ENCODE measurements at places on chromosomes 11 and 22.

GRCh38 chr11:66426314-66426713 is 5.5 kb downstream of the NPAS4 start:
- DNase-seq = no peak

DNA sequence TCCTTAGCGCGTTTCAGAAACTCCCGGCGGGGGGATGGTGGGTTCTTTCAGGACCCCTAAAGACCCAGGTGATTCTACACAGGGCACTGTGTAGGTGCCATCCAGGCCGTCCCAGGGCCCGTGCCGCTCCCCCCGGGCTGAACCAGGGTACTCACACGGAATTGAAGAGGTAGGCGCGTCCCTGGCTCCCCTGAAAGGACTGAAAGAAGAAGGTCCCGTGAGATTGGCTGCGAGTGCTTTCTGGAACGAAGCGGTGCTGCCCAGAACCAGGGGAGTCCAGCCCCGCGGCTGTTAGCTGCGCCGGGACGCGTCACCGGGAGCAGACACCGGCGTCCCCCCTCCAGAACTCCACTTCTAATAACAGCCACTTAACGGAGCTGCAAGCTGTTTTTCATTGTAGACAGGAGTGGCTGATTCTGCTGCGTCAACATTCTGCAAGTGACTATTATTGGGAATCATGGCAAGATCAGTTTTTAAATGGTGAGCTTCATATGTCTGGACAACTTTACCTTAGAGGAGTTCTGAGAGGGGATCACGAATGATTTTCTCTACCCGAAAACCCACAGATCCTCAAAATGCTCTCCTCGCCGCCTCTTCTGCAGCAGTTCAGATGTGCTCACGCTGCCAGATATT is 31.8 kb downstream of the YPEL1 start:
- no peak for DNase-seq

DNA sequence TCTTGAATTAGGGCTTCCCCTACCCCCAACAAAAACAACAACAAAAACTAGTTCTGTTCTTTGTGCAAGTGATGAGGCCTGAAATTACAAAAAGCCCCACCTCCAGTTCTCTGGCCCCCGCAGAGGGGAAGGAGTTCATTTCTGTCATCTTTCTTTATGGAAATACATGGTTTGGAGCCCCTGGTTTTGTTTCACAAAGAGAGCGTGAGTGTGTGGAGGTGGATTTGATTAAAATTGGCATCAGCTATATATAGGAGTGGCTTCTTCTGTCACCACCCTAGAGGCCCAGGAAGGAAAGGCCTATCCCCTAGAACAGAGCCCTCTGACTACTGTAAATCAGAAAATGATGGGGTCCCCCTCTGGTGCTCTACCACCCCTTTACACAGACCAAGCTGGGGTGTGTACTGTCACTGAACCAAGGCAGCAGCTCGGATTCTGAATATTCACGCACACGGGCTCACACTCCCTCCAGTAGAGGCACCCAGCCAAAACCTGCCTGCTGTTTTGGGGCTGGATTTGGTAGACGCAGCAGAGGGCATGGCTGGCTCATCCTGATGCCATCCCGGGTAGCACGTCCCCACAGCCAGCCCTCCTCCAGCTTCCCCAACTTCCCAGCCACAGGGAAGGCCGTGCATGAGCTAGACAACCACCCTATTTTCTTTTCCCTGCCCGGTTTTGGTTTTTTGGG is 19.4 kb downstream of the RCOR2 start:
- no peak for DNase-seq

DNA sequence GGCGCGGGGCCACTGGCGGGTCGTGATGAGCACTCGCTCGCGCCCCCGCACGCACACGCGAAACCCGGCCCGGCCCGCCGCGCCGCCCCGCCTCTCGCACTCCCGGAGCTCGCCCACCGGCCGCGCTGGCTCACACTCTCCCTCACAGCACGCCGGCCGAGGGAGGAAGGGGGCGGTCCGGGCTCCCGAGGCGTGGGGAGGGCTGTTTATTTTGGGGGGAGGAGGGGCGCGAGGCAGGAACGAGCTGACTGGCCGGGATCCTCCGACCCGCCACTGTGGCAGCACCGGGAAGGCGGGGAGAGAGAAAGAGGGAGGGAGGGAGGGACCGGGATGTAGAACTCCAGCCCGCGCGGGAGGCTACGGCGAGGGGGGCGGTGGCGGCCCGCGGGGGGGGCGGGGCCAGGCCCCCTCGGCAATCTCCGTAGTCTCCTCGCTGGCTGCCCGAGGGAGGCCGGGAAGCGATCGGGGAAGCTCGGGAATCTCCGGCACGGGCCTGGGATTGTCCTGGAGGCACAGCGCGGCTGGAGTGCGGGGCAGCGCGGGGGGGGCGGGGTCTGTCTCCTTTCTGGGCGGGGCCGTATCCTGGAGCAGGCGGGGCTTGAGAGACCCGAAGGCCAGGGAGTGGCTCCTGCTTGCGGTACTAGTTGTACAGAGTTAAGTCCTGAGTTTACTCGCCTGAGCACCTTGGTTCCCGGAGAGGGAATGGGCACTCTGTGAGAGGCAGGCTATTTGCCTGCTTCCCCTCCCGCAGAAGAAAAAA is at the start of gene RBFOX2:
Gene RBFOX2, minus strand, starts transcription at position 179 of the 760 bp plus-strand sequence. CDS start 399 bp downstream, outside the sequence.
- DNase-seq = peak; percentile 75

DNA sequence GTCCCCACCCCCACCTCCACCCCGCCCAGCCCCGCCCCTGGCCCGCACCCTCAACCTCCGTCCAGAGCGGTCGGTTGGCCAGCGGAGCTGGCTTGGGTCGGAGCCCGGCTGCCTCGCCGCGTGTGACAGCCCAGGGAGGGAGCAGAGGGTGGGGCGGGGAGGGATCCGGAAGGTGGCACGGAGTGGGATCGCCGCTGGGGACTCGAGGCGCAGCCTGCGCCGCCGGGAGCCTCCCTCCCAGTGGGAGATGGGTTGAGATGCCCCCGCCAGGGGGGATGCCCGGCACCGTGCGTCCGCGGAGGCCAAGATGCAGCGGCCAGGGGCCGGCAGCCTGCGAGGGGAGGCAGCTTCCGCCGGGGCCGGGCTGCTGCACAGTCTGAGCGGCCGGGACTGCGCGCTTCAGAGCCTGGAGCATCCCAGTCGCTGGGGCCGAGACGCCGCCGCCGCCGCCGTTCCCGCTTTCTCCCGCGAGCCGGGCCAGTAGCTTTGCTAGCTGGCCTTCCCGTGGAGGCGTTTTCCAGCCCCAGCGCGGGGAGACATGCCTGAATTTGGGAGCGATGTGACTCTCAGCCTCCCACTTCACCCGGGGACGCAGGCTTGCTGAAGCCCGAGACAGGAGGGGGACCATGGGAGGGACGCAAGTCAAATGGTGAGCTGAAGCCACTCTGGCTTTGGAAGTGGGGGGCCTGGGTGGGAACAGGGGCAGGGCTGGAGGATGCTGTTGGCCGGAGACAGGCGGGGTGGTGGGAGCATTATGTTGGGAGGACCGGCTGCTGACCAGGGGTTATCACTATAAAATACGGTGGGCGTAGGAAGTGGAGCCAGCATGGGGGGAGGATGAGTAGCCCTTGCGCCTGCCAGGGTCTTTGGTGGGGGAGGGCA is 40.2 kb downstream of the DIXDC1 start:
- DNase-seq = no peak

- DNase-seq = peak; percentile 40
Measured at GRCh38 chr11:117702946-117703598, 93.9 kb downstream of the DSCAML1 start.

- DNase-seq = no peak
Measured at GRCh38 chr11:125117429-125117828, 6.0 kb upstream of the TMEM218 start.

- no peak for DNase-seq
Measured at GRCh38 chr11:35787626-35788025, 125.1 kb downstream of the TRIM44 start.

DNA sequence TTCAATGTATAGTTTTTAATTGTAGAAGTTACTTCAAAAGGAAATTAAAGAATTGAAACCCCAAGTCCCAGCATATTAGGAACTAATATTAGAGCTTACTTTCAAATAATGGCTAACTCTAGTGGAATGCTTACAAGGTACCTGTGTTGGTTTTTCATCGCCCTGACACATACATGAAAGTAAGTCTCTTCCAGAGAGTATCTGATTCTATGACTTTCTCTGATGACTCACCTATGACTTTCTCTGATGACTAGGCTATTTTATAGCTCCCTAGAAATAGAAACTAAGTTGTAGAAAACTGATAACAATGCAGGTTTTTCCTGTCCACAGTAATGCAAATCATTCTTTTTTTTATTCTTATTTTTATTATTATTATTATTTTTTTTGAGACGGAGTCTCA is 33.6 kb upstream of the MMP7 start:
- no peak for DNase-seq

- no peak for DNase-seq
Measured at GRCh38 chr11:64090806-64091516, 55.2 kb downstream of the FLRT1 start.

DNA sequence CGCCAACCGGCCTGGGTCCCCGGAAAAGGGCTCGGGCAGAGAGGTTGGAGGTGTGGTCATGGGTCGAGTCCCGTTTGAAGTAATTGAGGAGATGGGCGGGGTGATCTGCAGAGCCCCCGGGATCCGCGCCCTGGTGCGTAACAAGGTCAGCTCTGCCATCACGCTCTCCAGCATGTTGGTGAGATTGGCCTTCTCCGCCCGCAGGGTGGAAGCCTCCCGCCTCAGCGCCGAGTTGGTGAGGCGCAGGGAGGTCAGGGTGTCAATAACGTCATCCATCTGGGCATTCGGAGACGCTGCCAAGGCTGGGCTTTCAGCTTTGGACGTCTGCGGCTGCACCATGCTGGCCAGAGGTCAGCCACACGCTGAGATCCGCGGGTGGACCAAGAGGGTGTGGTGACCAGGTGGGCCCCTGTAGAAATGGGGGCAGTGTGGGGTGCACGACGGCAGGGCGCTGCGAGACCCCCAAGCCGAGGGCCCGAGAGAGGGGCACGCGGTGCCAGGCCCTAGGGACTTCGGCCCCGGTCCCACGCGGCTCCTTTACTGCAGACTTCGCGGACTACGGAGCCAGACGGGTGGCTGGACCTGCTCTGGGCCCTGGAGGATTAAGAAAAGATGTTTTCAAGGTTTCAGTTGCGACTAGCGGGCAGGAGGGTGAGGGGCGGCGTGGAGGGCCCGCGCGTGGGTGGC is 672 bp downstream of the RTL6 start:
- DNase-seq = no peak

GRCh38 chr11:93166194-93166593 is 31.6 kb downstream of the SLC36A4 start:
- DNase-seq = no peak

GRCh38 chr11:97746818-97747217 is 1273.9 kb upstream of the CNTN5 start:
- DNase-seq = no peak

DNA sequence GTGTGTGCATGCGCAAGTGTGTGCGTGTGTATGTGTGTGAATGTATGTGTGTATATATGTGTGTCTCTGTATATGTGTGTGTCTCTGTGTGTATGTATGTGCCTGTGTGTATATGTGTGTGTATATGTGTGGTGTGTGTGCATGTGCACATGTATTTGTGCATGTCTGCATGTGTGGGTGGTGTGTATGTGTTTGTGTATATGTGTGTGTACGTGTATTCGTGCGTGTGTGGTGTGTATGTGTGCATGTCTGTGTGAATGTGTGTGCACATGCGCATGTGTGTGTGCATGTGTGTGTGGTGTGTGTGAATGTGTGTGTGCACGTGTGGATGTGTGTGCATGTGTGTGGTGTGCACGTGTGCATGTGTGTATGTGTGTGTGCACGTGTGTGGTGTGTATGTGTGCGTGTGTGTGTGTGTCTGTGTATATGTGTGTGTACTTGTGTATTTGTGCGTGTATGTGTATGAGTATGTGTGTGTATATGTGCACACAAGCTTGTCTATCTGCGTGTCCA is 71.4 kb downstream of the SCN3B start:
- DNase-seq = no peak

GRCh38 chr11:1139441-1140083 is 18.2 kb upstream of the MUC5AC start:
- DNase-seq = no peak

DNA sequence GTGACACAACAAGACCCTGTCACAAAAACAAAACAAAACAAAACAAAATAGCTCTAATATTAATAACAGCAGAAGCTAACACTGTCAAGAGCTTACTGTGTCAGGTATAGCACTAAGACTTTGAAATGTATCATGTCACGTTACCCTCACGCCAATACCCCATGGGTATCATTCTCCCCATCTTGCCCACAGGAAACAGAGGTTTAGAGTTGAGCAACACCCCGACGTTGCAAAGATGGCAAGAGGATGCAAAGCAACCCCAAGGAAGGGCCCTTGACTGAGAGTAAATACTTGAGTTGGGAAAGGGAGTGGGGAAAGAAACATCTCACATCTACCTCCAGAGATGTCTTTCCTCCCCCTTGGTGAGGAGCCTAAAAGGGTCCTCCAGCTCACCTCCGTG is 366.8 kb downstream of the LARGE1 start:
- DNase-seq = no peak

GRCh38 chr22:26707090-26707489 is 49.7 kb downstream of the MIAT start:
- DNase-seq = no peak

GRCh38 chr11:68828155-68828931 is 13.4 kb downstream of the CPT1A start:
- no peak for DNase-seq

DNA sequence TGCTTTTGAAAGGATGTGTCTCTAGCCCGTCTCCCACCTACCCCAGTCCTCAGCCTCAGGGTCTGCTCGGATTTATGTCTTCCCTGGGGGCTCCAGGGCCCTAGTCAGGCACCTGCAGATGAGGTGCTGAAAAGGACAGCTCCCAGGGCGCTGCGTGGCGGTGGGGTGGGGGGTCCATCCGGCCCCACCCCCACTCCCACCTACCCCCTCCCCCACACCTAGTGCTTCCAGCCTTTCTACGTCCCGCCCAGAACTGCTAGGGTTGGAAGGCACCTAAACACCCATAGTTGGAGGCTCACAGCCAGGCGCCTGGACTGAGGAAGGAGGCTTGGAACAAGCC is 1.4 kb upstream of the ROBO3 start:
- no peak for DNase-seq

DNA sequence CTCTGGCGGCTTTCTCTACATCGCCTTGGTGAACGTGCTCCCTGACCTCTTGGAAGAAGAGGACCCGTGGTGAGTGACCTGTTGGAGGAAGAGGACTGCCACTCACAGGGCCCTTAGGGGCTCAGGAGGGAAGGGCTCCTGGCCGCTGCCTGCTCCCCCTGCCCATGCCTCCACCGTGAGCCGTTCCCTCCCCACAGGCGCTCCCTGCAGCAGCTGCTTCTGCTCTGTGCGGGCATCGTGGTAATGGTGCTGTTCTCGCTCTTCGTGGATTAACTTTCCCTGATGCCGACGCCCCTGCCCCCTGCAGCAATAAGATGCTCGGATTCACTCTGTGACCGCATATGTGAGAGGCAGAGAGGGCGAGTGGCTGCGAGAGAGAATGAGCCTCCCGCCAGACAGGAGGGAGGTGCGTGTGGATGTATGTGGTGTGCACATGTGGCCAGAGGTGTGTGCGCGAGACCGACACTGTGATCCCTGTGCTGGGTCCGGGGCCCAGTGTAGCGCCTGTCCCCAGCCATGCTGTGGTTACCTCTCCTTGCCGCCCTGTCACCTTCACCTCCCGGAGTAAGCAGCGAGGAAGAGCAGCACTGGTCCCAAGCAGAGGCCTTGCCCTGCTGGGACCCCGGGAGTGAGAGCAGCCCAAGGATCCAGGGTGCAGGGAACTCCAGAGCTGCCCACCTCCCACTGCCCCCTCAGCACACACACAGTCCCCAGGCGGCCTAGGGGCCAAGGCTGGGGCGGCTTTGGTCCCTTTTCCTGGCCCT is 6.9 kb downstream of the SLC39A13 start:
- DNase-seq = no peak

- no peak for DNase-seq
Measured at GRCh38 chr11:81941998-81942397, 791.7 kb downstream of the FAM181B start.

GRCh38 chr11:97956904-97957303 is 1063.8 kb upstream of the CNTN5 start:
- no peak for DNase-seq

Measured in LNCaP clone FGC (cell line).